ENCODE measurements at places on chromosomes 1 and 21.

- DNase-seq: no peak
These were observed 12.1 kb downstream of the LRP8 start for GRCh38 chr1:53315456-53316423.

DNA sequence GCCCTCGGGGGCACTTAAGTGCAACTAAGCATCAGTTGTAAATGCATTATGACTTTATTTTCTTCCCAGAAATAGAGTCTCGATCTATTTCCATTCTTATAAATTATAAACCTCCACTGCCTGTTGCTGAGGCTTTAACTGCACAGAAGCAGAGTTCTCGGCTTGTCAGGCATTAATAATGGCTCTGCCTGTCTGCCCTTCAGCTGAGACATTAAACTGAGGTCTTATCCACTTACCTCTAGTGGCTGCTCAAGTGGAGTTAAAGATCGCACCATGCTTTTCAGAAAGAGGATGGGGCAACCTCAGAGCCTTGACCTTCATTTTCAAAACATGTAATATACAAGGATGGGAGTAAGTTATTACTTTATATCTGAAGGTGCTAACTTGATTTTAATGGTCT, 597.6 kb upstream of the PRMT6 start:
- no peak for DNase-seq

DNA sequence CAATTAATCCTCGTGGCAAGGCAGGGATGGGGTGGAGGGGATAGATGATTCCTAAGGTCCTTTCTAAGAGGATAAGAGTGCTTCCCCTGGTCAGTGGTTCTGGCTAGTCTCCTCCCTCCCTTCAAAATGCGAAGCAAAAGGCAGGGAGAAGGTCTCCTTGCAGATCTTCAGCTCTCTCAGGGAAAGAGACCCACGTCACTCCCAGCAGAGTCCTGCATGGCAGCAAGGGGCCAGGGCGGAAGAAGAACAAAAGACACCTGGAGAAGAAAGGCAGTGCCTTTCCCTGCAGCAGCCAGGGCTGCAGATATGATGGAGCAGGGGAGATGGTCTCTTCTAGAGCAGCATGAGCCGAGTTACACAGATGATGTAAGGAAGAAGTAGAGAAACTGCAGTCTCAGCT, 29.6 kb upstream of the SLAMF9 start:
- no peak for DNase-seq

DNA sequence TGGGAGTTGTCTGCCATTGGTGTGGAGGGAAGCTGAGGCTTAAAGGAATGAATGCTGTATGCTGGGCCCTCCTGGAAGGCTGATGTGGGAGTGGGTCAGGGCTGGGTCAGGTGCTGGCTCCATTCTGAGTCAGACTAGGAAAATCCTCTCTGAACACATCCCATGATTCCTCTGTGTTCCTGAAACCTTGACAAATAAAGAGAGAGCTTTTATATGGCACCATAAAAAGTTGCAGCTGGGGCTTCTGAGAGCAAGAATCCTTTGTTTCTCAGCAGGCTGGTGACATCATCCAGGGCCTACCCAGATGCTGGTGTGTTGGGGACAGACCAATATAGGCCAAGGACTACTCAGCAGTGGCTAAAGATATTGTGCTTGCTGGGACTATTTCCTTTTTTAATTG, 27.8 kb upstream of the NFASC start:
- DNase-seq: no peak

- no peak for DNase-seq
These were observed 6.1 kb downstream of the C1orf21 start for GRCh38 chr1:184392779-184393522.

GRCh38 chr21:43717967-43718871, 710 bp upstream of the PDXK start:
- DNase-seq: no peak

GRCh38 chr1:24866211-24867083, 63.6 kb downstream of the RUNX3 start:
- no peak for DNase-seq

GRCh38 chr21:33368124-33368523, 35.1 kb upstream of the IFNGR2 start:
- DNase-seq: no peak

DNA sequence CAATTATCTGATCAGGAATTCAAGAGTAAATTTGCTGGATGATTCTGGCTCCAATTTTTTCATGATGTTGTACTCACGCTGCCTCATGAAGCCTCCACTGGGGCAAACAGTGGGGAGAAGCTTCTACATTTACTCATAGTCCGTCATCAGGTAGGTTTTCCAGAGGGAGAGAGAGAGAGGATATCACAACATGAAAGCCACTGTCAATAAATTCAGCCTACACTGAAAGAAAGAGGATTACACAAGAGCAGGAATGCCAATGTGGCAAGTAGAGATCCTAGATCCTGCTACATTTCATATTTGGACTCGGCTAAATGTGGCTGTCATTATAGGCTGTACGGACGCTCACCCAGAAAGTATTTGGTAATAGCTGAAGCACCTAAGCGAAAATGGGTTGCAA, 819.9 kb downstream of the BRINP3 start:
- no peak for DNase-seq

DNA sequence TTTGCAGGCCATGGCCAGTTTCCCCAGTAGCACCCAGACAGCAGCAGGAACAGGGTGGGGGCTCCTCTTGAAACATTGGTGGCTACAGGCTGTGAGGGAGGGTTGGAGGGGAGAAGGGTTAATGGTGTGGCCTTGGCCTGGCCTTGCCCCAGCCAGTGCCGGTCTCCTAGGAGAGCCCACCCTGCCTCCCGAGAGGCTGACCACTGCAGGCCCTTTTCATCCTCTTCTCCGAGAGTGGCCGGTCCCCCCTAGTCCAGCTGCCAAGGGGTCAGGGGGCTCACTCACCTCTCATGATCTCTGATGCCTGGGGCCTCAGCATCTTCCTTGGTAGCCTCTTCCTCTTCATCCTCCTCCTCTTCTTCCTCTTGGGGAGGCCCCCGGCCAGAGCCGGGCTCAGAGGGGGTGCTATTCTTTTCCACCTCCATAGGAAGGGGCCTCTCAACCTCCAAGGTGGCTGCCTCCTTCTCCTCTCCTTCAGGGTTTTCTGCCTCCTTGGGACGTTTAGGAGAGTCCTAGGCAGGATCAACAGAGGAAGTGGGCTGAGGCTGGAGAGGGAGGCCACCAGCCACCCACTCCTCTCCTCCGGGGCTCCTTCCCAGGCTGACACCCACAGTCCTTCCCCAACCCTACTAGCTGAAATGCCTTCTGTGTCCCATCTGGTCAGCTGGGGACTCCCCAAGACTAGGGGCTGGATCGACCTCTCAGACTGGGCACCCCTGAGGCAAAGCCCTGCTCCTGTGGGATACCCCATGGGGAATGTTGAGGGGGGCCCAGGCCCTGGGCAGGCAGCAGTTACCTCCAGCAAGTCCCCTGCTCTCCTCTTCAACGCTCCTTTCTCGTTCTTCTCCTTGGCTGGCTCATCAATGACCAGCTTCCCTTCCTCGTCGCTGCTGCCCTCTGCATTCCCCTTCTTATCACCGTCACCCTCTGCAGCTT, 2.7 kb upstream of the MRPL24 start:
- no peak for DNase-seq

- DNase-seq: no peak
These were observed 58.3 kb upstream of the LYST start for GRCh38 chr1:235925016-235925415.

DNA sequence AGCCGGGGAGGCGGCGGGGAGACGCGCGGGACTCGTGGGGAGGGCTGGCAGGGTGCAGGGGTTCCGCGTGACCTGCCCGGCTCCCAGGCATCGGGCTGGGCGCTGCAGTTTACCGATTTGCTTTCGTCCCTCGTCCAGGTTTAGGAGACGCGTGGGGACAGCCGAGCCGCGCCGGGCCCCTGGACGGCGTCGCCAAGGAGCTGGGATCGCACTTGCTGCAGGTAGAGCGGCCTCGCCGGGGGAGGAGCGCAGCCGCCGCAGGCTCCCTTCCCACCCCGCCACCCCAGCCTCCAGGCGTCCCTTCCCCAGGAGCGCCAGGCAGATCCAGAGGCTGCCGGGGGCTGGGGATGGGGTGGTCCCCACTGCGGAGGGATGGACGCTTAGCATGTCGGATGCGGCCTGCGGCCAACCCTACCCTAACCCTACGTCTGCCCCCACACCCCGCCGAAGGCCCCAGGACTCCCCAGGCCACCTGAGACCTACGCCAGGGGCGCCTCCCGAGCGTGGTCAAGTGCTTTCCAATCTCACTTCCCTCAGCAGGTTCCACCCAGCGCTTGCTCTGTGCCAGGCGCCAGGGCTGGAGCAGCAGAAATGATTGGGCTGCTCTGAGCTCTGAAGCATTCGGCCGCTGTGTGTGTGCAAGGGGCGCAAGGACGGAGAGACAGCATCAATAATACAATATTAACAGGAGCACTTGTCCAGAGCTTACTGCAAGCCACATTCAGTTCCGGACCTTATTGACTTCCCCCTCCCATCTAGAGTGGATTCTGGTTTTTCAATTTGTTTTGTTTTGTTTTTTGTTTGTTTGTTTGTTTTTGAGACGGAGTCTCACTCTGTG, 10.3 kb downstream of the SIM2 start:
- DNase-seq: no peak

- DNase-seq: no peak
These were observed 3.1 kb downstream of the TNNT2 start for GRCh38 chr1:201374364-201374763.

- DNase-seq: no peak
These were observed 1.8 kb downstream of the CTTNBP2NL start for GRCh38 chr1:112397841-112398240.

- no peak for DNase-seq
These were observed 51.6 kb upstream of the KCND3 start for GRCh38 chr1:112040891-112041740.

GRCh38 chr1:9289711-9290485, 2.8 kb upstream of the SPSB1 start:
- no peak for DNase-seq

DNA sequence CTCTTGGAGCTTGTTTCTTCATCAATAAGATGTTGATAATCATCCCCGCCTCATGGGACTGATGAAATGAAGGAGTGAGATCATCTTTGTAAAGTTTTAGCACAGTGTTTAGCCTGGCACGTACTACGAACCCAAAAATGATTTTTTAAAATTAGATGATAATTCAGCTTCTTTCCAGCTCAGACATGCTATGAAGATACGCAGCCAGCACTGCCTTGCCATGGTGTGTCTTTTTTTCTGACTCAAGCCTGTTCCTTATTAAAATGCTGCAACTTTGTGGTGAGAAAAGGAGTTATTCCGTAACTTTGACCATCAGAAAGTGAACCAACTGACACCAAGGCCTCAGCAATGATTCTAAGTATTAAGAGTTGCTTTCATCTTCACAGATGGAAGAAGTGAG, 269.0 kb downstream of the LTN1 start:
- no peak for DNase-seq

DNA sequence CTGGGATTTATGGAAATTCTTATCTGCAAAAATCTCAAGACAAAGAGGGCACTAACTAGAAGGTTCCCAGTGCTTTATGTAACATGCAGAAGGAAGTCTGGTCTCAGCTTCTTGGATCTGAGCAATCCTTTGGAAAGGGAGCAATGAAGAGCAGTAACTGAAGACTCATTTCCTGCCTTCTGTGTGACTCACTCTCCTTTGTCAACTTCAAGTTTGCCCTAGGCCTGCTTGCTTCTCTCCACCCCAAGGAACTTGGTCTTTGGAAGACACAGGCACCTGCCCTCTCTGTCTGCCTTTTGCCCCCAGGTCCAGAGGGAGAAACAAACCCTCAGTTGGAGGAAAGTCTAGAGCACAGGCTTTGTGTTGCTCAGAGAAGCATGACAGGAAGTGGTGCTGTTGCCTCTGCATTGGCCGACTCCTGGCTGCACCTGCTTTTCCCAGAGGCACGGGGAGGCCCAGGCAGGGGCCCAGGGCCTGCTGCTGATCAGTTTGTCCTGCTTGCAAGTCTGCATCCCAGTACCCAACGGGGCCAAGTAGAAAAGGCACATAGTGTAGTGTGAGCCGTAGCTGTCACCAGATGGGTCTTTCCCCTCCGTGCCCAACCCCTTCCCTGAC, 137.2 kb downstream of the DHRS3 start:
- DNase-seq: no peak

DNA sequence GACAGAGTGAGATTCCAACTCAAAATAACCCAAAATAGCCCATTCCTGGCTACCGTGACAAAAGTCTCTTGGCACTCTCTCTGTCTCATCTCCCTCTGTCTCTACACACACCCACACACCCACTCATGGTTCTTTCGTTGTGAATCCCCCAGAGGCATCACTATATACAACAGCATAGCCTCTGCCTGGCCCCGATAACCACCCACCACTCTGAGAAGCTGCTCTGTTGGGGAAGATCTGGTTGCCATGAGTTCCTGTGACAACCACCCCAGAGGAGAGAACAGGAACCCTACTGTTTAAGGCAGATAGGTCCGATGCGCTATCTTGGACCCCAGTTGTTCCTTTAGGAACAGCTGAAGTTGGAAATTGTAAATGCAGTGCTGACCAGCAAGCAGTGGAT, 70.4 kb upstream of the LYST start:
- no peak for DNase-seq

DNA sequence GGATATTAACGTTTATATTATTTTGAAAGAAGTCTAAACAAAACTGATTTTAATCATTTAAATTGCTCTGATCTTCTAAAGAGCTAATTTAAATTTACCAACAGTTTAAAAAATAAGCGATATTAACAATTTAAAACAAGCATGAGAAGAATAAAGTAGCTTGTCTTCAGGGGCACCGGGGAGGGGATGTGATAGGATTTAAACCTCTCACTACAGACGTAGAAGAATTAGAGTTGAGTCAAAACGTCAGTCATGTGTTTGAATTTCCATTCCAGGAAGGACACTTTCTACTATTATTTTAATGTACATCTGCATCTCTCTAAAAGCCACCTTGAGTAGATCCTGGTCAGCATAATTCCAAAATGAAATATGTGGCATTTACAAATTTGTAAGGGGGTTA, 58.2 kb upstream of the TPTE start:
- no peak for DNase-seq

DNA sequence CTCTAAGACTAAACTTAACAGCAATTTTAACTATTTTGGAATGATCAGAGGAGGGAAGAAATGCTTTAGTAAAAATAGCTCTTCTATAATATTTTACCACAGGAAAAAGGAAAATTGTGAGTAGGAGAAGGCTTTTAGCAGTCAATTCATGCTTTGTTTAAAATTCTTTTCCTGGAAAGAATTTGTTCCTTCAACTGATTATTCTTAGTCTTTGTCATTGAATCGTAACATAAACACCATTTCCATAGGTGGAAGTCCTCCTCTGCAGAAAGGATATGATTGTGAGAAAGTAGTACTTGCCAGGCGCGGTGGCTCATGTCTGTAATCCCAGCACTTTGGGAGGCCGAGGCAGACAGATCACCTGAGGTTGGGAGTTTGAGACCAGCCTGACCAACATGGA, 11.9 kb upstream of the ACTA1 start:
- DNase-seq: no peak

GRCh38 chr1:147504801-147505311, 36.4 kb upstream of the BCL9 start:
- DNase-seq: no peak

All from stimulated activated CD4-positive, alpha-beta T cell treated with anti-CD3 and anti-CD28 coated beads, Interleukin-1b, Interleukin-23, amount 100 ng/mL, for 24 hours (primary cell).